Mucosa of descending colon (tissue), 3 donors: ENCODE measurements at places on chromosomes 2 and 18. TPM values are rescaled to one million over a fixed set of nuclear protein-coding genes. Genes with fewer than 3 reads are reported as not detected.

Gene TFPI
- 31.5 TPM for total RNA-seq

Gene SDC1
- total RNA-seq, result 162 TPM

Gene CRYGD
- not detected for total RNA-seq

Gene ARMC9
- 32.2 TPM for total RNA-seq

Gene LRPPRC
- 101 TPM for total RNA-seq

Gene ABCG5
- not detected for total RNA-seq

Gene GALNT5
- total RNA-seq, result 45.5 TPM

Gene NDC80
- total RNA-seq, result 11.6 TPM

- peak; percentile 67 for DNase-seq
Observed at GRCh38 chr2:36456227-36457175, 100.9 kb downstream of the CRIM1 start.

DNA sequence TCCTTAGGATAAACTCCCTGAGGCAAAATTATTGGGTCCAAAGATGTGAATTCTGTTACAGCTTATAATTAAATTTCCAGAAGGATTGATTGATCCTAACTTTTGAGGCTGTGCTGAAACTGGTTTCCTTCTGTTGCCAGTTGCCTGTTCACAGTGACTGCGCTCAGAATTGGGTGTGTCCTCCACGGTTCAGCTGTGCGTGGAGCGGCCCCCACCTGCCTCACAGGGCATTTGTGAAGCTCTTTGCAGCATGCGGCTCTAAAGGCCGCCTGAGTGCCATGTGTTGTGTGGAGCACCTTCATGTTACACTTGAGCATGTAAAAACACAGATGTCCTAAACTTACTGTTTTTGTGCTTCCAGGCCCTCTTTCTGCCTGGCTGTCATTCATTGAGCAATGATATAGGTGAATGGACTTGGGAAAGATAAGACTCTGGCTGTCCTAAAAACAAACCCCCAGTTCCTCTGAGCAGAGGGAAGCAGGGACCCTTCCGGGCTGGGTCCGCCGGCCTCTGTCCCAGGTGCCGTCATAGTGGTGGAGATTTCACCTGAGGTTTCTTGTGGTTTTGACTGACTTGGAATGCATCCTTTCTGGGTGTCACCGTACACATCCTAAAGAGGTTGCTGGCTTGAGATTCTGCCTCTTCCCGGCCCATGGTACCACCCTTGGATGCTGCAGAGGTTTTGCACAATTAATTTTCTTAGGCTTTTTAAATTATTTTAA lies 173.6 kb downstream of the LDLRAD4 start:
- DNase-seq, result no peak

DNA sequence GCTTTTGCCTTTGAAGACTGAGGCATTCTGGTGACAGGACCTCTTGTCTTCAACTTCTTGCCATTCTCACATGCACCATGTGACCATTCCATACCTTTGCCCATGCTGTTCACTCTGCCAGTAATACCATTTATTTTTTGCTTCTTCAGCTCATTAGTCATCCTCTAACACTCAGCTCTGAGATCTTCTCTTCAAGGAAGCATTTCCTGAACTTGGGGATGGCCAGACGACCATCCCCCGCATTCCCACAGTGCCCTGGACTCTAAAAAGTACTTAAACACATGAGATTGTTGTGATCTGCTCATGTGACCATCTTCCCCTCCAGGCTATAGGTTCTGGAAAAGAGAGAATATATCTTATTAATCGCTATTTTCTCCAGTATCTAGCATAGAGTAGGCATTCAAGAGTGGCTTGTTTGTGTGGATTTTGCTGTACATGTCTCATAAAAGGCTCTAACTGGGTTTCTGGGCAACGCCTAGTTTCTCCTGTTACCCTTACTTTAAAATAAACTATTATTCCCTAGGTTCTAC lies 33.9 kb downstream of the PAX3 start:
- no peak for DNase-seq

DNA sequence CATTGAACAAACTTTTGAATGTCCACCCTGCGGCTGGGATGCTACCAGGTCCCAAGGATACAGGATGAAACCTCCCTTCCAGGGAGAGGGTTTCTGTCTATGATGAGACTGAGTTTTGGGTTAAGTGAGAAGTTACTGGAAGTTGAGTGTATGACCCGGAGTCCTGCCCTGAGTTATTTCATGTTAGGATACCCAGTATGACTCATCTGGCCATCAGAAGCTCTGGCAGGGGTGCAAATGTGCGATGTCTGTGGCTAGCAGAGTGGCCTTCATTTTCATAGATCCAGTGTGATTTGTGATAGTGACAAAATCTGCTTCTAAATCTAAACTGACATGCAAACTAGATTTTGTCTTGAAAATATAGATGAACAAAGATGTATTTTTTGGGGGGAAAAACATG lies 55.3 kb downstream of the KCTD1 start:
- no peak for DNase-seq

DNA sequence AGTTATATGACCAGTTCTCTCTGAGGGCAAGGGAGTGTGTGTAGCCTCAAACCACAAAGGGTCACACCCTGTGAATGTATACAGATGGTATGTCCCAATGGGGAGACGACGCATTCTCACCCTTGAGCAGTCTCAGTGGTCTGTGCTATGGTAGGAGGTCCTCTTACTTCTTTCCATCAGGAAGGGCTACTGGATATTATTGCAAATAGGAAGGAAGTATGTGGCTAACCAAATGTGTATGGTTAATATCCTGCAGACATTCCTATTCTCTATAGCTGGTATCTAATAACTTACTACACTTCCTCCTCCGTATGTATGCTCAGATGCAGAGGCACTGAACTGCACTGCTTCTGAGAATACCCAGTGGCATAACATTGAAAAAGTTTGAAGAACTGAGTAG lies 306.7 kb upstream of the CCDC68 start:
- no peak for DNase-seq

DNA sequence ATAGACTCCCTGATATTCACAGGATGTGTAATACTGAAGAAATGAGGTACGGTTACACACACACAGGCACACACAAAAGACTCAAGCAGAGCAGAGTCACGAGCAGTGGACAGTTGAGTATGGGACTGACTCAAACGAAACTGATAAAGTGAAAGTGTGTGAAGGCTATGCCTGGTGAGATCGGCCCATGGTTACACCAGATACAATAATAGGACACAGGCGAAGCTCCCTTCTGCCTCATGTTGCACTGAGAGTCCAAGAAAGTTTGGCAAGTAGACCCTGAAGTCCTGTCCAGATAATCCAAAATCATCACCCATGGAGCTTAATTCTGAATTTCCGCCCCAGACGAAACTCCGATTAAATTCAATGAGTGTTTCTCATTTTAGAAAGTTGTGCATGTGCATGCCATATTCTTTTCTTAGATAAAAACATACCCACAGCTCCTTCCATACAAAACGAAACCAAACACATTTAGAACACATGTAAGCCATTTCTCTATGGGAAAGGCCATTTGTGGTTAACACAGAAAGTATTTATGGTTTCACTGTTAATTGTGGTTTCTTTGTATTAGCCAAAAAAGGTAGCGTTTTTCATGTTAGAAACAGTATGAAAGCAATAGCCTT lies 567.6 kb downstream of the PLCL1 start:
- DNase-seq, result no peak

GRCh38 chr2:9703085-9703678 lies 72.4 kb upstream of the YWHAQ start:
- DNase-seq, result no peak

- DNase-seq, result no peak
Observed at GRCh38 chr2:211132046-211132445, 575.6 kb downstream of the CPS1 start.

DNA sequence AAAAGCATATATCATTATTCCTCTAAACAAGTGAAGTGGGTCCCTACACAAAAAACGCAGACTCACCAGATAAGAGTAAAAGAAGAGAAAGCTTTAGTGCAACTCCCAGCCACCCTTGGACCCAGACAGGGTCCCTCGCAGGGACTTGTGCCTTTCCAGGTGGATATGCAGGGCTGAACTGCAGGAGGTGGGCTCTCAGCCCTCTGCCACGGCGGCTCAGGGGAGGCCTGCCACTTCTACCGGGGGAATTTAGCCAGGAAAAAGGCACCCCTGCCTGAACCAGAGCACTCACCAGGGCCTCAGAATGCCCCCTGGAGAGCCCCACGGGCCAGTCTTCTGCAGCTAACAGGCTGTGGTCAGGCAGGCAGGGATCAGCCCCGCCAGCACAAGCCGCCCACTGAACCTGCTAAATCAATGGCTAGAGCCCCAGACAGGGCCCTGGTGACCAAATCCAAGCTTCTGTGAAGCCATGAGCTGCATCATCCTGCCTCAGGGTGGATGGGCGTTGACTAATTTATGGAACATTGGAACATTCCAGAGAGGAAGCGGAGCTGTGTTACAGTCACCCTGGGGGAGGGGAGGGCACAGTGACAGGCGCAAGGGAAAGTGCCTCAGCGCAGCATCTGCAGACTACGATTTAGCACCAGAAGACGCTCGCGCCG lies 209.3 kb downstream of the EIPR1 start:
- no peak for DNase-seq

- peak; percentile 10 for DNase-seq
Observed at GRCh38 chr2:216774620-216775019, 79.3 kb upstream of the IGFBP5 start.

GRCh38 chr2:132984731-132985130 lies 314.7 kb upstream of the LYPD1 start:
- DNase-seq, result no peak

GRCh38 chr2:127143841-127144782 lies 37.2 kb upstream of the BIN1 start:
- no peak for DNase-seq
